Endodermal cell (in vitro differentiated cells): ENCODE measurements at places on chromosomes 1 and 21. TPM values are rescaled to one million over a fixed set of nuclear protein-coding genes. Genes with fewer than 3 reads are reported as not detected.

- DNase-seq, result no peak
Observed at GRCh38 chr1:165595246-165595938, 35.6 kb upstream of the MGST3 start.

IGSF9 gene
- total RNA-seq, result 7.5 and 8.5 TPM in 2 replicates

- no peak for DNase-seq
Observed at GRCh38 chr1:33703464-33703863, 160.4 kb upstream of the HMGB4 start.

PGLYRP3 gene
- total RNA-seq, result not detected in 2 replicates
